ENCODE measurements at places on chromosomes 2 and 18.

GRCh38 chr2:237711458-237712150 lies 84.2 kb downstream of the LRRFIP1 start:
- DNase-seq: no peak

GRCh38 chr2:160105366-160105765 lies 43.0 kb upstream of the PLA2R1 start:
- no peak for DNase-seq

GRCh38 chr2:110848071-110848470 lies 115.7 kb downstream of the ACOXL start:
- no peak for DNase-seq

DNA sequence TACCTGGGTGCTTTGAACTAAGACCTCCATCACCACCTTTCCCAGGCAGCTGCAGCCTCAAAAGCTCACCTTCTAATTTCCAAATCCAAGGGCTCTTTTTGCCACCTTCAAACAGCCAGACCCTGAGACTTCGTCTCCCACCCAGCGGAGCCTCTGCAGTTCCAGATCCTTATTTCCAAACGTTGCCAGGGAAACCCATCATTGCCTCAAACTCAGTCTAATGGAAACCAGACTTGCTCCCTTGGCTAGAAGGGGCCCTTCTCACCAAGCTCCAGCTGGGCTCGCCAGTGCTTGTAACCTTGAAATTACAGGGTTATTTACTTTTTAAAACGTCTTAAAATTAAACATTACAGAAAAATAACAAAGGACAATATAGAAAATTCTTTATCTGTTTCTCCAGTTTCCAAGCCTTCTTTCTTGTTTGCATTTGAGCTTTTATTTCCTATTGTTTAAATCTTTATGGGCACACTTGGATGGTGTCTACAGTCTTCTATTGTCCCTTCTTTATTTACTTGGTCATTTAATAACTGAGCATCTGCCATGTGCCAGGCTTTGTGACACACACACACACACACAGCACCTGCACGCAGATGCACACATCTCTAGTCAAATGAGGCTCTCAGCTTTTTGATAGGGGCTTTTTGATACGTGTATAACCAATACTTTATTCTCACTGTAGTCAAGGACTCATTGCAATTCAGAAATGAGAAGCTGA lies 36.1 kb downstream of the TRPM8 start:
- no peak for DNase-seq

DNA sequence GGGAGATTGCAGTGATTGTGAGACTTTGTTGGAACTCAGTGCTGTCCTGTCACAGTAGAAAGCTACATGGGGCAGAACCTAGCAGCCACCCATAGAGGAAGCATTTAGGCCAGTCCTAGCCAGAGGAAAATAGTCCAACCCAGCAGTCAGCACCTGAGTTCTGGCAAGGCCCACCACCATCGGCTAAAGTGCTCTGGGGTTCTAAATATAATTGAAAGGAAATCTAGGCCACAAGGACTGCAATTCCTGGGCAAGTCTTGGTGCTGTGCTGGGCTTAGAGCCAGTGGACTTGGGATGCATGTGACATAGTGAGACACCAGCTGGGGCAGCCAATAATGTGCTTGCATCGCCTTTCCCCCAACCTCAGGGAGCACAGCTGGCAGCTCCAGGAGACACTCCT lies 28.9 kb upstream of the ACTR2 start:
- DNase-seq: no peak

GRCh38 chr2:171201271-171201670 lies 40.6 kb upstream of the TLK1 start:
- DNase-seq: no peak

DNA sequence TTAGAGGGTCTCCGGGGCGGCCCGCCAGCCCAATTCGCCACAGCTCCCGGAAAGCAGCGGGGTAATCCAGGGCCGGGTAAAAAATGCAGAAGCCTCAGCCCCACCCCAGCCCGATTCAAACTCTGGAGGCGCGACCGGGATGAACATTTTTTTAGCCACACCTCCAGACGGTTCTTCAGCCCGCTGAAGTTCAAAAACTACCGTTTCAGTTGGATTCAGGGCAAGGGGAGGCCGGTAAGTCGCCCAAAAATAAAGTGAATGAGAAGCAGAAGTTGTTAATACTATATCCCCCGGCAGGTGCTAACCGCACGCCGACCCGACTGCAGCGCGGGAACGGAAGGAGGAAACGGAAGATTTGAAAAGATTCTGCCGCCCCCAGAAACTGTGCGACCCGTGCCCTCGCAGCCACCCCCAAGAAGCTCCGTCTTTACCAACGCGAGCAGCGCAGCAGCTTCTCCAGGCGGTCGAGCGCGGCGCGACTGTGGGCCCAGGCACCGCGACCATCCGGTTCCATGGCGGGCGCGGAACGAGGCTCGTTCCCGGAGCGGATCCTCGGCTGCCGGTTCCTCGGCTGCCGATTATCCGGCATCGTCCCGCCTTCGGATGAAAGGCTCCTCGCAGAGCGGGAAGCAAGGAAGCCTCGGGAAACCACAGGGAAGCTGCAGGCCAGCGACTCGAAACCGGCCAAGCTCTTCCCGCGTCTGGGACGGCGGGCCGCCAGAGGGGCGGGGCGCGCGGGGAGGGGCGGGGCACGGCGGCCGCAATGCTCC lies at the start of gene BARD1:
Gene BARD1 (minus strand): TSS at position 703 of the 770 bp plus-strand sequence. CDS start 114 bp downstream, at position 589.
- peak; percentile 55 for DNase-seq

- DNase-seq: no peak
These were observed 45.7 kb upstream of the ALPP start for GRCh38 chr2:232332940-232333259.

- DNase-seq: no peak
These were observed 48.8 kb downstream of the MCFD2 start for GRCh38 chr2:46866770-46867246.

GRCh38 chr18:33459612-33460011 lies 19.1 kb upstream of the CCDC178 start:
- DNase-seq: no peak

GRCh38 chr2:159046966-159047365 lies 78.5 kb downstream of the TANC1 start:
- DNase-seq: no peak

- DNase-seq: no peak
These were observed 75.4 kb upstream of the CHRNA1 start for GRCh38 chr2:174839662-174840061.

Measured in stimulated activated CD4-positive, alpha-beta T cell treated with anti-CD3 and anti-CD28 coated beads, Interleukin-4, amount 100 ng/mL, for 24 hours (primary cell).